ENCODE measurements at places on chromosomes 16 and 17.

GRCh38 chr17:74430385-74430705 lies 1.5 kb upstream of the GPRC5C start:
- no peak for DNase-seq

DNA sequence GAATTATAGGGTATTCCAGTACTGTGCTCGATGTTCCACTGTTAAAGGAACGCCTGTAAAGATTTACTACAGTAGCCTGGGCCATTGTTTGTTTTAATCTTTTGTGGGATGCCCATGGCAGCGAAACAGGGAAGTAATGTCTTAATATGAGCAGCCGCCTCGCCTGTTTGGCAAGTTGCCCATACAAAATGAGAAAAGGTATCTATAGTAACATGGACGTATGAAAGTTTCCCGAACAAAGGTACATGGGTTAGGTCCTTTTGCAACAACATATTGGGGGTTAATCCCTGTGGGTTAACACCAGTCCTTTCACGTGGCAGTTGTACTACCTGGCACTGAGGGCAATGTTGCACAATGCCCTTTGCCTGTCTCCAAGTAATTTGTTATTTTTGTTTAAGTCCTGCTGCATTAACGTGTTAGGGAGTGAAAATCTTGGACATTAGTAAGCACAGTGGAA lies 21.1 kb upstream of the TMC5 start:
- DNase-seq, result no peak

- no peak for DNase-seq
Observed at GRCh38 chr17:53896047-53896446, 73.3 kb downstream of the KIF2B start.

GRCh38 chr16:1317479-1318267 lies 8.2 kb downstream of the UBE2I start:
- no peak for DNase-seq

GRCh38 chr16:49181791-49182518 lies 99.7 kb downstream of the CBLN1 start:
- DNase-seq, result no peak

- DNase-seq, result no peak
Observed at GRCh38 chr17:82678265-82678891, 20.1 kb downstream of the RAB40B start.

- DNase-seq, result no peak
Observed at GRCh38 chr16:86410529-86410928, 99.8 kb upstream of the FOXF1 start.

- no peak for DNase-seq
Observed at GRCh38 chr16:48003206-48003907, 152.4 kb downstream of the ABCC12 start.

GRCh38 chr16:5478036-5478435 lies 380.4 kb upstream of the EEF2KMT start:
- no peak for DNase-seq

- no peak for DNase-seq
Observed at GRCh38 chr17:80106176-80106575, 4.8 kb downstream of the GAA start.

DNA sequence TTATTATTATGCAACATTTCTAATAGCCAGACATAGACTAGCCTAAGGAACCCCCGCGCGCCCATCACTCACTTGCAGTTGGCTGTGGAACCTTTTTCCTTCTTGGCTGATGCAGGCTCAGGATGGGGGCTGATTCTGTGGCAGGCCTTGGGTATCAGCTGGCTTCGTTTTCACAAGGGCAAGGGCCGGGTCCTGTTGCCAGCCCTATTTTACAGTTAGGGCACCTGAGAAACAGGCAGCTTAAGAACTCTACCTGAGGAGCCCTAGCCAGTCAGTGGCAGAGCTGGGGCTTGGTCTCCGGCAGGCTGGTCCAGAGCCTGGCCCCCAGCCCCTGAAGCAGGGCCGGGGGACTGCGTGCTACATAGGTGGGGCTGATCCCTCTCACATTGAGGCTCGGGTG lies 28.7 kb downstream of the ADGRG5 start:
- DNase-seq, result no peak

DNA sequence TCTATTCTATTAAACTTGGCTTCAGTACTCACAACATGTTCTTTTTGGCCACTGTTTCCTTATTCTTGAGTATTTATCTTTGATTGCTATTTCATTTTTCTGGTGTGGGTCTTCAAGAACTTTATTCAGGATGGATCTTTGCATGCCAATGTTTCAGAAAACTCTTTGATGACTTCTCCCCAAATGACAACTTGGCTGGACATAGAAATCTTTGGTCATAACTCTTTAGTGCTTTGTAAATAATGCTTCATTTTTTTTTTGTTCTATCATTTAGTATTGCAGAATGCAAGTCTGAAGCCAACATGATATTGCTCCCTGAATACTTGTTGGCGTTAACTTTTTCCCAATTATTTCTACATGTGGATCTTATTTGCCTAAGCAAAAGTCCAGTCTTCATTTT lies 103.6 kb upstream of the HS3ST2 start:
- no peak for DNase-seq

GRCh38 chr17:9468532-9468931 lies 107.1 kb downstream of the STX8 start:
- no peak for DNase-seq

DNA sequence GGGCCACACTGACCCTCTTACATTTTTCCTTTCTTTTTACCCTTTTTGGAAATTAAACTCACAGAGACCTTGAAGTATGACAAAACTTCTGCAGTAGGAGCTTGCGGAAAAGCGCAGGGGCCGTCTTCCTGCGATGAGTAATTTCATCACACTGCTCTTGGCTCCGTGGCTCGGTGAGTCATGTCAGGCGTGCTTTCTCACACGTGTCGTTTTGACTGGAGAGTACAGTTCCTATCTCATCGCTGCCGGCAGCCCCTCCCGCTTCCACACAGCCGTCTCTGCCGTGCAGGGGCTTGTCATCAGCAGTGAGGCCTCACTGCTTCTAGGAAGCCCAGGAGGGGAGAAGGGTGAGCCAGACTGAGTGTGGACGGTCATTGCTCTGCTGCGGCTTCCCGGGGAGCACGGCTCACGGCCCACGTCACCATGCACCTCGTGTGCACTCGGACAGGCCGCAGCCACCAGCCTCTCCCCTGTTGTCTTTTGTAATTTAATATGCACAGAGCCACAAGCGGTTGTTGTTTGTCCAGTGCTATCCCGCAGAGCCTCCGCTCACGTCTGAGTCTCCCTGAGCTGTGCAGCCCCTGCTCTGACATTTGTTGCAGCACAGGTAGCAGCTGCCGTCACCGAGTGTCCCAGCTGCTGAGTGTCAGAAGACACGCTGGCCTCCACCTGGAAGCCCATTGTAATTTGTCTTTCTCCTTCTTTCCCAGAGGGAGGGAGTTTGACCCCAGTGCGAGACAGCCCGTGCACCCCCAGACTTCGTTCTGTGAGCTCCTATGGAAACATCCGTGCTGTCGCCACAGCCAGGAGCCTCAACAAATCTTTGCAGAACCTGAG lies 99.4 kb upstream of the CHMP6 start:
- peak; percentile 80 for DNase-seq

DNA sequence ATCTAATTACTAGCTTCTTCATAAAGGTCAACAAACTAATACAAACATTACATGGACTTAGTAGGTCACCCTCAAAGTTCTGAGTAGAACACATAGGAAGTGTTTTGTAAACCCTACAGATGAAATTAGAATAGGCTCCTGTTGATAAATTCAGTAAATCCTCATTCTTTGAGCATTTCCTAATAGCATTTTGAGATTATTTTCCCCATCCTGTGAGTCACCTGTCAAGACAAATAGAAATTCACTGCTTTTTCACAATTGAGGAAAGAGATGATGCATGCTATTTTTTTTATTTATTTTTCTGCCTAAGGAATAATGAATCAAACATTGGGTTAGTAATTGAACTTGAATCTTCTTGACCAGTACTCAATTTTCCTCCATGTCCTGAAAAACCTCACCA lies 666.7 kb upstream of the GOT2 start:
- no peak for DNase-seq

DNA sequence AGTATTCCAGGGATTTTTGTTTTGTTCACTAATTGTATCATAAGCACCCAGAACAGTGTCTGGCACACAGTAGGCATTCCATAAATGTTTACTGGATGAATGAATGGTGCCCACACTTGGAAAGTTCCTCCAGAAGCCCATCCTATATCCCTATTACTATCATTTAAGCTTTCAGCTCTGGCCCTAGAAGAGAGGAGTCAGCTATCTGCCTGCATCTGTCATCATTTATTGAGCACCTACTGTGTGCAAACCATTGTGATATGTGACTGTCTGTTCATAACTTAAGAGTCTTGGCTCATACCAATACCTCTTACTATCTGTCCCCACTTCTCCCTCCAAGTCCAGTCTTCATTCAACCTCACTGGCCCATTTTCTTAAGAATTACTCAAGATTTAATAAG lies 20.1 kb upstream of the SP6 start:
- no peak for DNase-seq

- DNase-seq, result no peak
Observed at GRCh38 chr16:55508941-55509931, at the start of gene LPCAT2. LPCAT2 (plus strand) TSS chr16:55509072; CDS start chr16:55509182, 110 bp downstream.

- DNase-seq, result no peak
Observed at GRCh38 chr17:1715803-1716075, 5.6 kb upstream of the TLCD2 start.

DNA sequence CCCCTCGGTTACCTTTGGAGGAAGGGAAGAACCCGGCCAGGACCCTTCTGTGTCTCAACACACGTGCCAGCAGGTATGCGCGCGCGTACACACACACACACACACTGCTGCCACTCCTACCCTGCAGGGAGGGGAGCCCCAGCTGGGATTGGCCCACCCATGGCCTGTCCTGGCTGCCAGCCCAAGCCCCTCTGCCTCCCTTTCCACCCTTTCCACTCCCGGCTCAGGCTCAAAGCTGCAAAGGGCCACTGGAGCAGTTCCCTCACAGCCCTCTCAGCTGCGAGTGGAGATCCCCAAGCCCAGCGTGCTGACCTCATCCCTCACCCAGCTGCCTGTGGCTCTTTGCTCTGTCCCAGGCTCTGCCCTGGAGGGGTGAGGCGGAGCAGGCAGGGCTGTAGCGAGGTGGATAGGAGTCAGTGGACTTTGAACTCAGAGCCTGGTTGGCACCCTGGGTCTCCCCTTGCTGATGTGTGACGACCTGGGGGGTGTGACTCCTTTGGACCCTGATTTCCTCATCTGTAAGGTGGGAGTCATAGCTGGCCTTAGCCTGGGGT lies 14.5 kb downstream of the KIF19 start:
- no peak for DNase-seq

GRCh38 chr17:43660816-43661493 lies 767 bp downstream of the MEOX1 start:
- DNase-seq, result peak; percentile 54

DNA sequence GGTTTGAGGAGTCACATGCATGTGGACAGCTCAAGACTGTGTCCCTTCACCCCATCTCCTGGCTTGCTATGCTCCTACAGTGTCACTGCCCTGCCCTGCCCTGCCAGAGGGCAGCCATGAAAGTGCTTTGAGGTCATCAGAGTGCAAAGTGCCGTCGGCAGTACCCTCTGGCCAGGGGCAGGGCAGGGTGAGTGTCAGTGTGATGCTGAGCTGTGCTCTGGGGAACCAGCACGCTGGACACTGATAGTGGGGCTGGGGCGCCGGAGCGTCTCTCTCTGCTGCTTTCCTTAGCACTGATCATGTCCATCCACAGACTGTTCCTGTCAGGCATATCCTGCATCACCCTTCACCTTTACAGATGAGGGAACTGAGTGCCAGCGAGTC lies 1.6 kb upstream of the SPATA32 start:
- no peak for DNase-seq

GRCh38 chr17:81738801-81739393 lies 26.8 kb downstream of the SLC25A10 start:
- no peak for DNase-seq

DNA sequence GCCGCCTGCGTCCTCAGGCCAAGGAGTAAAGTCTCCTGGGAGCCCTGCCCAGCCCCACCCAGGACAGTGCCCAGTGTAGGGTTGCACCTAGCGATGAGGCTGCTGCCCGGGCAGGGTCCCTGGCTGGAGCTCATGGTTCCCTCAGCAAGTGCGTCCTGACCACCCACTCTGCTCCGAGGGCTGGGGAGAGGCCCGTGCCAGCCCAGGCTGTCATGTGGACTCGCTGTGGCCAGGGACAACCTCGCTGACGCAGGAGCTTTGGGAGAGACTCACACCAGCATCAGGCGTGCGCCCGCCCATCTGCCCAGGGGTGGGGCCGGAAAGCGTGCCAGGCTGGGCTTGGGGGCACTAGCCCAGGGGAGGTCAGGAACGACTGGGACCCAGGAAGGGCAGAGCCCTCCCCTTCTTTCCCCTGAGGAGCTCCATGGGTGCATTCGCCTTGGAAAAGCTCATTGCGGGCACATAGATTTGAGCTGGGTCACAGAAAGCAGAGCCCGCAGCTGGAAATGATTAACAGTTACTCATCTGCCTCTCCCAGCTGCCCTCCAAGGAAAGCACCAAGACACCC lies 19.7 kb downstream of the DPEP1 start:
- DNase-seq, result no peak

GRCh38 chr17:51734462-51734861 lies 424.1 kb downstream of the CA10 start:
- no peak for DNase-seq

DNA sequence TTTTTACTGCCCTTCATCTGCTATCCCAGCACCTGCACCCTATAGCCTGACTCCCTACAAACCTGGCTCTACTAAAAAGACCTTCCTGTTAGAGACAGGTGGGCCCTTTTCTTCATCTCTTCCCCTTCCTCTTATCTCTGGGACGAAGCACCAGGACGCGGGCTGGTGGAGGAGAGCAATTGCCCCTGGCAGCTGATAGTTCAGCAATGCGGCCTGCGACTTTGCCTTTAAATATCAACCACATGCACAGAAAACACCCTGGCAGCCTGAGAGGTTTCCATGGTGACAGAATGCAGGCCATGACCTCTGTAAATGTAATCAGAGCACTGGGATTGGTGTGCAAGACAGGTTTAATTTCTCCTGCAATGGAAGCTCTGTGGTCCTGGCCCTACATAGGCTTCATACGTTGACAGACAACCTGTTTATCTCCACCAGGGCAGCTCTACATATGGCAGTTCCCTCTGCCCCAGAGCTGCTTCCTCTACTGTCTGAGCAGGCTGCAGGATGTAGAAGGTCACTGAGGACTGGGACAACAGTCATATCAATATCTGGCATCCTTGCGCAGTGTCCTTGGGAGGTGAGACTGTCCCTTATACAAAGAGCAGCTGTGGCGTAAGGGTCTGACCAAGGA lies 10.0 kb upstream of the SKAP1 start:
- DNase-seq, result peak; percentile 76

GRCh38 chr16:23634461-23635036 lies 6.6 kb downstream of the PALB2 start:
- DNase-seq, result no peak

DNA sequence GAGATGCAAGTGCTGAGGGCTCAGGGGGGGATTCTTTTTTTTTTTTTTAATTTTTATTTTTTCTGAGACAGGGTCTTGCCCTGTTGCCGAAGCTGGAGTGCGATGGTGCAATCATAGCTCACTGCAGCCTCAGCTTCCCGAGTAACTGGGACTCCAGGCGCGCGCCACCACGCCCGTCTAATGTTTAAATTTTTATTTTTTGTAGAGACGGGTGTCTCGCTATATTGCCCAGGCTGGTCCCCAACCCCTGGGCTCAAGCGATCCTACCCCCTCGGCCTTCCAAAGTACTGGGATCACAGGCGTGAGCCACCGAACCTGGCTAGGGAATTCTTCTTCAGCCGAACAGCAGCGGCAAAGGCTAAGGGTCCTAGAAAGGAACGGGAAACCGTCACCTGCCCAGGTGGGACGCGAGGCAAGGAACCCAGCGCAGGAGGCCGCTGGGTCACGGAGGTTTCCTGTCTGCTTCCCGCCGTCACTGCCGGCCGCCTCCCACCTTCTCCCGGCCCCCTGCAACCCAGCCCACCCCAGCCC lies 13.3 kb upstream of the OR1F1 start:
- no peak for DNase-seq

Measured in CD8-positive, alpha-beta memory T cell (primary cell).